ENCODE measurements at places on chromosomes 5 and 9.

DNA sequence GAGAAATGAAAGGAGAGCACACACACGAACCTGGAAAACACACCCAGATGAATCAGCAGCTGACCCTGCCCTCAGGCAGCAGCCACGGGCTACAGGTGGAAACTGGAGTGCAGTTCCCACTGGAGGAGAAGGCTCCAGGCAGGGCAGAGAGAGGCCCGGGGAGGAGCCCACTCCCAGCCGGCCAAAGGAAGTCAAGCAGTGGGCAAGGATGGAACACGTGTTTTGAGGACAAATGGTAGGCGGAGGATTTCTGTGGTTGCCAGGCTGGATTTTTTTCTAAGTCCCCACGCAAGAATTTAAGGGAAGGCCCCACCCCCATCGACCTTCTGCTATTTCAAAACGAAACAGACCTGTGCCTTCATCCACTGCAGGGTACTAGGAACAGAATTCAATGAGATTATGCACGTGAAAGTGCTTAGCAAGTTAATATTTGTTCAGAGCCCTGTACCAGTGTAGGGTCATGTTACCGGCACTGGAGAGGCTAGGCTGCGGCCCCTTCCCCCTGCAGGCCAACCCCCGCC lies 6.8 kb downstream of the EPB41L4B start:
- DNase-seq: no peak

- no peak for DNase-seq
Observed at GRCh38 chr5:40547557-40547956, 132.2 kb upstream of the PTGER4 start.

GRCh38 chr9:78396087-78396486 lies 99.2 kb downstream of the PSAT1 start:
- no peak for DNase-seq

DNA sequence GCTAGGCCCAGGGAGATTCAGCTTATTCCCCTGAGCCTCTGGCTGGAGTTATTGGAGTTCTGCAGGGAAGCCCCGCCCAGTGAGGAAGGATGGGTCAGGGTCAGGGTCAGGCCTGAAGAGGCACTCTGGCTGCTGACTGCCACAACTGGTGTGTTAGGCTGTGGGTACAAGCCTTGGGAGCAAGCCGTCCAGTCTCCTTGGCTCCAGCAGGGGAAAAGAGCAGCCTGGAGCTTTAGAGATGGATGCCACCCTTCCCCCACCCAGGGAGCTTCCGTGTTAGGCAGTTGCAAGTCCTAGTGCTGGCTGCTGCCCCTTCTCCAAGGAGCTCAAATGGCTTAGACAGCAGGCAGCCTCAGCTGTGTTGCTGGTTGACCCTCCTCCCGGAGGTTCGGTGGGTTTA lies 34.4 kb upstream of the TAF11L2 start:
- no peak for DNase-seq

DNA sequence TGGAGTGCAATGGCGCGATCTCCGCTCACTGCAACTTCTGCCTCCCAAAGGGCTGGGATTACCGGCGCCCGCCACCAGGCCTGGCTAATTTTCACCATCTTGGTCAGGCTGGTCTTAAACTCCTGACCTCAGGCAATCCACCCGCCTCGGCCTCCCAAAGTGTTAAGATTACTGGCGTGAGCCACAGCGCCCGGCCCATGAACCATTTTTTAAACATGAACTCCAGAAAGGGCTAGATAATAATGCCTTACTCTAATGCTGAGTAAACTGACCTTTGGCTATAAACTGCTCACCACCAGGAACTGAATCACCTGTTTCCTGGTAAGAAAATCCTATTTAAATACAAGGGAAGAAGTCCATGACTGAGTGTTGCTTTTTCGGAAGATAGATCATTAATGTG lies 23.2 kb upstream of the DAB2 start:
- no peak for DNase-seq

DNA sequence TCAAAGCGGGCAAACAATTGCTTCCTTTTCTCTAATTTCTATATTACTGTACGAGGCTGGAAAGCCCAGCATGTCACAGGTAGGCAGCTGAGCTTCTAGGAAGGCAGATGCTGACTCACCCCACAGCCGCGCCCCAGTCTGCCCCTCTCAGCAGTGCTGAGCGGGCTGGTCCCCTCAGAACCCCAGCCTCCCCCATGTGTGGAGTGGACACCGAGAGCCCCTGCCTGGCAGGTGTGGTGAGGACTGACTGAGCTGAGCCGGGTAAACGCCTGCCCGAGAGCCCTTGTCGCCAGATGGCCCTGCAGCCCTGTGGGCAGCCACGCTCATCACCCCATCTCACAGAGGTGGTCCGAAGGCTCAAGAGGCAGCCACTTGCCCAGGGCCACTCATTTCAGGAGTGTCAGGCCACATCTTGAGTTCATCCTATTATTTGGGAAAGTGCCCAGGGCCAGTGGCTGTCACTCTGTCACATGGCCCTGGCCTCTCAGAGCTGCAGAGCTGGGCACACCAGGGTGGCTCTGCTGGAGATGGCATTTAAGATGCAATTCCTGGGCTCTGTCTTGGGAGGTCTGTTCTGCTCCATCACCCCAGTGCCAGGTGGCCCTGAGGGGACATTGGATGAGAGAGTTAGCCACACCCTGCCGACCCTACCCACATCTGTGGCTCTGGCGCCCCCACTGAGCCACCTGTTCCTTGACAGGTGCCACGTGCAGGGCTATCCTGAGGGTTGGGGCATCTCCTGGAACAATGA lies 12.4 kb downstream of the CARD19 start:
- DNase-seq: peak; percentile 72

DNA sequence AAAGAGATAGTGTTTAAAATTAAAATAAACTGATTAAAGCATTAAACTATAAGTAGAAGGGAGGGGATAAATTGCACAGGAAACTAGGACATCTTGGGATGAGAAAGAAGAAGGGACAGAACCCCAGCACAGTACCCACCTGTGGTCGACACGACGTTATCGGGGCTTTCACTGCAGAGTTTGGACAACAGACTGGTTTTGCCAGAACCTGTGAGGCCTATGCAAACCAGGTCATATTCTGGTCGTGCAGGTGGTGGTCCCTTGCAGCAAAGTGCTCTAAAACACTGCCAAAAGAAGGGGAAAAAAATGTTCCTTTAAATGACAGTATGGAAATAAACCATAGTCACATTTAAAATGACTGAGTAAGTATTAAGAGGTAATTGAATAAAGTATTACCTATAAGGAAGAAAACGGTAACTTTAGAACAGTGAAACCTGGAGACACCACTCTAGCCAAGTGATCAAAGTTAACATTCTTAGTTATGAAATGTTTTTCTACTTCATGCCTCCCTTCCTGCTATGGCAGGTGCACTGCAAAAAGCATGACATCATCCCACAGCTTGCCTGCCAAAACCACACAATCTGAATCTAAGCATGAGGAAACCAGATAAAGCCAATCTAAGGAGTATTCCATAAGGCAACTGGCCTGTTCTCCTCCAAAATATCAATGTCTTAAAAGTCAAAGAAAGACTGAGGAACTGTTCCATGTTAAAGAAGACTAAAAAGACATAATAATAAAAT lies 138.6 kb downstream of the ARL15 start:
- DNase-seq: no peak

DNA sequence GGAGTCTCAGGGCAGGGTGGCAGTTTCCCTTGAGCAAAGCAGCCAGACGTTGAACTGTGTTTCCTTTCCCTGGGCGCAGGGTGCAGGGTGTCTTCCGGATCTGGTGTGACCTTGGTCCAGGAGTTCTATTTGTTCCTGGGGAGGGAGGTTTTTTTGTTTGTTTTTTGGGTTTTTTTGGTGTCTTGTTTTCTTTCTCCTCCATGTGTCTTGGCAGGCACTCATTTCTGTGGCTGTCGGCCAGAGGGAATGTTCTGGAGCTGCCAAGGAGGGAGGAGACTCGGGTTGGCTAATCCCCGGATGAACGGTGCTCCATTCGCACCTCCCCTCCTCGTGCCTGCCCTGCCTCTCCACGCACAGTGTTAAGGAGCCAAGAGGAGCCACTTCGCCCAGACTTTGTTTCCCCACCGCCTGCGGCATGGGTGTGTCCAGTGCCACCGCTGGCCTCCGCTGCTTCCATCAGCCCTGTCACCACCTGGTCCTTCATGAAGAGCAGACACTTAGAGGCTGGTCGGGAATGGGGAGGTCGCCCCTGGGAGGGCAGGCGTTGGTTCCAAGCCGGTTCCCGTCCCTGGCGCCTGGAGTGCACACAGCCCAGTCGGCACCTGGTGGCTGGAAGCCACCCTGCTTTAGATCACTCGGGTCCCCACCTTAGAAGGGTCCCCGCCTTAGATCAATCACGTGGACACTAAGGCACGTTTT lies 3.5 kb upstream of the PHYHD1 start:
- DNase-seq: peak; percentile 90

DNA sequence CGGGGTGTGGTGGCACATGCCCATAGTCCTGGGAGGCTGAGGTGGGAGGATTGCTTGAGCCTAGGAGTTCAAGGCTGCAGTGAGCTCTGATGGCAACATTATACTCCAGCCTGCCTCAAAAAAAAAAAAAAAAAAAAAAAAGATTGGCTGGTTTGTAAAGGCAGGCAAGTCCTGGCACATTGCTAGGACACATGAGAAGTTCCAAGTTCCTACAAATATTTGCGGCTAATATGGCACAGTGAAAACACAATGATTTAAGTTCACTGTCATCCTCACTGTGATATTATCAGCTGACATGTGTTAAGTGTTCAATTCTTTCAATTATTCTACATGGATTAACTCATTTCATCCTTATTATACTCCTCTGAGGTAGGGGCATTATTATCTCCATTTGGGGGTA lies 20.1 kb downstream of the TMEM268 start:
- no peak for DNase-seq

- no peak for DNase-seq
Observed at GRCh38 chr5:158619083-158619788, 480.5 kb downstream of the EBF1 start.

GRCh38 chr9:132221941-132222340 lies 60.1 kb downstream of the NTNG2 start:
- no peak for DNase-seq

DNA sequence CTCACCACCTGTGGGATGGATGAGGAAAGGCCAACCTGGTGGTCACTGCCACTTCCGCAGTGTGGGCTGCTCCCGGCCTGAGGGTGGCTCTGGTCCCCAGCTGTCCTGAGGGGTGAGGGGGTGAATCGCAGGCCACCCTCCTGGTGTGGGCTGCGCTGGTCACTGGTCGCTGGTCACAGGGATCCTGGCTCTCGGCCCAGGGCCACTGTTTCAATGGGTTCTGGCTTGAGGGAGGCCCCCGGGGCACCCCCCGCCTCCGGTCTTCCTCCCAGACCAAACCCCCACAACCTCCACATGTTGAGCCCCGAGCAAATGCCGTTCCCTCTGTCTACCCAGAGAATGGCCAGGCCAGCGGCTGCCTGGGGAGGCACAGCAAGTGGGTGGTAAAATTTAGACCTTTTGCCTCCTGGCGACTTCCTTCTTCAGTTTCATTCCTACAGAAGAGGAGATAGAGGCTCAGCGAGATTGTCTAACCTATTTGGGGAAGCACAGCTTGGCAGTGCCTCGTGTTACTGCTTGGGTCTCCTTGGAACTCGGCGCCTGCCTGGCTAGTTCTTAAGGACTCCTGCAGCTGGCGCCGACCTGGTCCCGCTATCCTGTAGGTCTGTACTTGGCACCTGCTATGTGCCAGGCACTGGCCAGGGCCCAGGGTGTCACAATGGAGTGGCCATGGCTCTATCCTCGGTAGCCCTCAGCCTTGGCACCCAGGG lies 48.2 kb downstream of the RXRA start:
- DNase-seq: no peak

GRCh38 chr9:101705135-101705661 lies 33.2 kb downstream of the GRIN3A start:
- DNase-seq: no peak

GRCh38 chr9:112170968-112171367 lies 4.1 kb downstream of the SUSD1 start:
- DNase-seq: no peak

GRCh38 chr5:133854554-133854953 lies 113.9 kb downstream of the C5orf15 start:
- no peak for DNase-seq

GRCh38 chr5:159944056-159944600 lies 27.8 kb downstream of the ADRA1B start:
- DNase-seq: no peak

- DNase-seq: no peak
Observed at GRCh38 chr9:6567140-6567591, 78.4 kb downstream of the GLDC start.

GRCh38 chr5:102498271-102499034 lies at the start of gene SLCO6A1:
Gene SLCO6A1, minus strand, starts transcription at chr5:102499001. Its CDS starts 157 bp downstream, at chr5:102498844.
- no peak for DNase-seq

DNA sequence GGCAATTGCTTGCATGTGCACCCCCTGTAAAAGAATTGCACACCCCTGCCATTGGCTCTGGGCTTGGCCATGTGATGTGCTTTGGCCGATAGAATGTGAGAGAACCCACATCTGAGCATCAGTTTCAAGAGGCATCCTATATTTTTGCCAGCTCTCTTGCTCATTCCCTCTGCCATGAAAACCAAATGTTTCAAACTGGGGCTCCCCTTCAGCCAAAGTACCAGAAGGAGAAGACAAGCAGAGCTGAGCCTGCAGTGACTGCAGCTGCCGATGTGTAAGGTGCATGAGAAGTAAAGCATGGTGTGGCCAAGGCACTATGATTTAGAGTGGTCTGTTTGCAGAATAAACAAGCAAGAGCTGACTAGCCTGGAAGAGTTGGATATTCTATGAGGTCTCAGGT lies 132.3 kb downstream of the ASTN2 start:
- no peak for DNase-seq

DNA sequence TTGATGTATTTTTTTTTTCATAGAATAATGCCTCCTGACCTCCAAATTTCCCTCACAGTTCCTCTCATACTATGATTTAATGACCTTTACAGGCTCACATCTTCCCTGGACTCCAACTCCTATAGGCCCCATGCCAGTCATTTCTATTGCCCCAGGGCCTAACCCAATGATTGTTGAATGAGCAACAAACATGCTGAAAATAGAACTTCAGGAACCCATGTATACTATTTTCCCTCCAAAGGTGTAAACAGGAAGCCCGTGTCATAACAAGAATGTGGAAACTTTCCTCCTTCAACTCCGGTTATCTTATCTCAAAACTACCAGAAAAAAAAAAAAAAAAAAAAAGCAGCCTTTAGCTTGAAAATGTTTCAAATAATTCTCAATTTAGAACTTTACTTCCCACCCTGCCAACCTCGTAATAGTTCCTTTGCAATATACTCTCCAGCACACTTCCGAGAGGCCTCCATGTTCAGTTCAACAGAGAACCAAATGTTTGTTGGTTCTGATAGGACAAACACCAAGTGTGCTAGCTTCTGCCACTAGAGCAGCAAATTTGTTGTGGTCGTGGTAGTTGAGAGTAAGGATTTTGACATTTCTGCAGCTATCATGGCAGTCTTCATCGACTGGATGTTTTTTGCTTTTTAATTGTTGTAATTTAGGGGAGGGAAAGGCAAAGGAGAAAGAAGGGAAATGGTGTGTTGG lies 25.8 kb downstream of the TRPM6 start:
- DNase-seq: no peak

DNA sequence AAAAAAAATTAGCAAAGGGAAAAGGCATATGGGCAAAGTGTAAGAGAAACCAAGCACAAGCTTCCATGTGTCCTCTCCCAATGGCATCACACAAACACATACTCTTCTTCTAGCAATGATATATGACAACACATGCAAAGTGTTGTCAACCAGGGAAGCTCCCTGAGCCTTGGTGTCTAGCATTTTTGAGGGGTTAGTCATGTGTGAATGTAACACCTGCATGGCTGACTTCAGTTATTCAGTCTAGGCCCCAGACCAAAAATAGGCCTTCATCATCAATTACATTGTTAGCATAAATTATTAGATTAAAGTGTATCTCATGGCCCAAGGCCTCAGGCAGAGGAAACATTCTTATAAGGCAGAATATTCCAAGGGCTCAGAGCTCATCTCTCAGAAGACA lies 450.0 kb downstream of the TLE1 start:
- no peak for DNase-seq

- no peak for DNase-seq
Observed at GRCh38 chr9:137491735-137492432, 32.8 kb upstream of the NSMF start.

All from suprapubic skin (tissue), 4 donors.